Keratinocyte (primary cell): ENCODE measurements at places on chromosomes 7 and 10. TPM values are rescaled to one million over a fixed set of nuclear protein-coding genes. Genes with fewer than 3 reads are reported as not detected.

Gene RET
- 0.21 to 0.63 TPM (median 0.41 TPM) in 3 replicates for polyA plus RNA-seq

Gene SPDYE5
- 0.04 TPM in 1 of 3 replicates, not detected in the others for polyA plus RNA-seq

Gene HOXA3
- polyA plus RNA-seq, result 0.17 to 0.84 TPM (median 0.58 TPM) in 3 replicates

Gene C10orf143
- 1.2 to 1.8 TPM (median 1.4 TPM) in 3 replicates for polyA plus RNA-seq

Gene SHTN1
- polyA plus RNA-seq, result 11.5 to 21.3 TPM (median 16.0 TPM) in 3 replicates

DNA sequence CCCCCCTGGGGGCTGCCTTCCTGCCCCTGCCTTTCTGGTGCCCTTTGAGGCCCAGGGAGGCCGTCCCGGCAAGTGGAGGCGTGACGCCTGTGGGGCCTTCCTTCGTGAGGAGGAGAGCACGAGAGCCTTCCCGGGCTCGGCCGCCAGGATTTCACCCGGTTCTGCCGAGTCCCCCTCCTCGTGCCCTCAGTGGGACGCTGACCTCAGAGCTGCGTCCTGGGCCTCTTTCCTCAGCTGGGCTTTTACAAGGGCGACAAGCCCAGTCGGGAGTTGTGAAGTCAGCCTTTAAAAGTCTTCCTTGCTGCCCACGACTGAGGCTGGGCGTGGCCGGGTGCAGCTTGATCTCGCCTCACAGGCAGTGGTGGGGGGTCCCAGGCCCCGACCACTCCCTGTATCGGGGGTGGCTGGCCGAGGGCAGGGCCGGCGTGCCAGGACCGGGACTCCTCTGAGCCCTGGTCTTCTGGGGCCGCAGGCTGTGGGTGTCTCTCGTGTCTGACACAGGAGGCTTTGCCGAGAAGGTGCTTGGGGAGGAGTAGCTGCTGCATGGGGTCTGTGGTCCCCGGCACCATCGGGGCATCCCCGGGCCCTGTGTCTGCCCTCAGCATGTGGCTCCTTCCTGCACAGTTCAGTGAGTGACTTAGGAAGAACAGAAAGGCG lies 41.8 kb downstream of the FAM20C start:
- H3K36me3 ChIP-seq, result no peaks in the 10 kb centered on the region
- no peak overlapping the region for H3K4me3 ChIP-seq
- H3K27me3 ChIP-seq, result no peaks in the 10 kb centered on the region
- H3K4me1 ChIP-seq, result peaks cover 25% of the 10 kb centered on the region

GRCh38 chr10:91924212-91925021 lies 847 bp downstream of the BTAF1 start:
- no peaks in the 10 kb centered on the region for H3K27me3 ChIP-seq
- H3K36me3 ChIP-seq, result no peaks in the 10 kb centered on the region
- peaks cover 16% of the 10 kb centered on the region for H3K4me1 ChIP-seq
- peak overlapping the region; percentile 97 for H3K27ac ChIP-seq

GRCh38 chr10:61164458-61165160 lies 220.6 kb upstream of the RHOBTB1 start:
- H3K27me3 ChIP-seq, result no peaks in the 10 kb centered on the region
- H3K36me3 ChIP-seq, result no peaks in the 10 kb centered on the region
- no peak overlapping the region for H3K27ac ChIP-seq

DNA sequence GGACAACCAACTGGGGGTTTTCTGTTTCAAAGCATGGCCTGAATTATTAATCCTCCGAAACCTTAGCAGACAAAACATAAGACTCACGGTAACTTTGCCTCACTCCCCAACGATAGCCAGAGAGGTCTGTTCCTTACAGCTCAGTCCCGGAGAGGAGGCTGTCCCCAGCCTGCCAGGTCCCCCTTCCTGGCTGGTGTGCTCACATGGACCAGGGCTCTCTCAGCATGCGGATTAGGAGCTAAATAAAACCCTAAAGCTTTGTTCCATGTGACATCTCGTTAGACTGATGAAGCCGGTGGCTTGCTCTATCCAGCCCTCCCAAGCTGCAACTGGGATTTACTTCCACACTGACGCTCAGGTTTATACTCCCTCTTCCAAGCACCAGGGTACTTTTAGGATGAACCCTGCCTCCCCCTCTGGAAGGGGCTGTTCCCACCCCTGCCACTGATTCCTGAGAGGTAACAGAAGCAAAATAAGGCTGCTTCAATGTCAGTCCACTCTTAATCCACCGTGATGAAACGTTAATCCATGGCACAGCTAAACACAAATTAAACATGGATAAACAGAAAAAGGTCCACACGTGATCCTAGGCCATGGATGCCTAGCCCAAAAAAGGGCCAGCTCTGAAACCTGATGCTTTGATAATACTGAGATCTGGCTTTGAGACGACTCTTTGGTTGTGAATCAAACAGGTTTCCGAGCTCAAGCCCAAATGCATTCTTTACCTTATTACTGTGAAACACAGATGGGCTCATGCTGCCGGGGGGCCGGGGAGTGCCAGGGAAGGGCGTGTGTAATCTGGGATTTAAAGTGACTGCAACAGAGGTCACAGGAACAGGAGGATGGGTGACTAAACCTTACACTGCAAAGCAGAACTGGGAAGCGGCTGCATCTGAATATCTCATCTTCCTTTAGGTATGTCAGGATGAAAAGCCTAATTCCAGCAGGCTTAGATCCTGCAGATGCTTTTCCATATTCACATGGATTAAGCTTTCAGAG lies 86.2 kb downstream of the ZRANB1 start:
- no peak overlapping the region for H3K27ac ChIP-seq
- no peak overlapping the region for H3K4me3 ChIP-seq
- DNase-seq, result no peak
- H3K27me3 ChIP-seq, result no peaks in the 10 kb centered on the region
- peaks cover 27% of the 10 kb centered on the region for H3K36me3 ChIP-seq

- H3K27ac ChIP-seq, result no peak overlapping the region
- no peaks in the 10 kb centered on the region for H3K36me3 ChIP-seq
- no peaks in the 10 kb centered on the region for H3K4me1 ChIP-seq
- no peaks in the 10 kb centered on the region for H3K27me3 ChIP-seq
- H3K4me3 ChIP-seq, result no peak overlapping the region
These were observed 14.3 kb downstream of the GALNT17 start for GRCh38 chr7:71145906-71146901.

GRCh38 chr10:32972929-32973328 lies 14.9 kb upstream of the ITGB1 start:
- no peak overlapping the region for H3K4me3 ChIP-seq
- peaks cover 20% of the 10 kb centered on the region for H3K4me1 ChIP-seq
- DNase-seq, result no peak

DNA sequence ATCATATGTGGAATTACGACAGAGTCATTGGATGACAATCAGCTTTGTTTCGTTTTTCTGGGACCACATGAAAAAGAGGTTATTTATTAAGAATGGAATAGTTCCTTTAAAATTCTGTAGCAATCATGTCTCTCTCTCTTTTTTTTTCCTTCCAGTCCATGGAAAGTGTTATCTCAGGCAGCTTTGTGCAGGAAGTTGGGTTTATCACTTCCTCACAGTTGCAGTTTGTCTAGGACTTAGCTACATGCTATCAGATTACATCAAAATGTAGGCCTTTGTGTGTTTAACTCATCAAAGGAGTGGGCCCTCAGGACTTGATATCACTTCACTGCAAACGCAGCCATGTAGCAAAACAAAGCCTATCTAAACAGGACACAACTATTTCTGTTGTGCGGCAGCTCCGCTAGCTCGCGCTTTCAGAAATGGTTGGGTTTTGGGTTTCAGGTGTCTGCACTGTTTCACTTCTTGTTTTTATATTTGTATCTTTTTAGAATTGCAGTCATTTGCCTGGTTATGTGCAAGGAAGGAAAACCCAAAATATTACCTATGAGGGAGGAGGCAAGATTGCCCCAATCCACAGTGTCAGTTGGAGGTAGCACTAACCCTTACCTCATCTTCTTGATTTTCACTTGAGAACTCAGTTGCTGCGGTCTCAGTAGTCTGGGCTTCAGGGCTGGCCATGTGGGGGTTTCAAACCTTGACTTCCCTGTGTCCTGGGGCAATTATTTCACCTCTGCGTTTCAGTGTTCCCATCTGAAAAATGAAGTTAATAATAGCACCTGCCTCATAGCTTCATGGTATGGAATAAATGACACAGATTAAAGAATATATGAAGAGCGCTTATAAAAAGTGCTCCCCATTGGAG lies 66.7 kb downstream of the HHEX start:
- no peak for DNase-seq
- no peak overlapping the region for H3K27ac ChIP-seq
- H3K36me3 ChIP-seq, result no peaks in the 10 kb centered on the region
- no peaks in the 10 kb centered on the region for H3K4me1 ChIP-seq

GRCh38 chr7:105589356-105590077 lies 8.2 kb upstream of the EFCAB10 start:
- H3K4me1 ChIP-seq, result no peaks in the 10 kb centered on the region
- H3K36me3 ChIP-seq, result no peaks in the 10 kb centered on the region
- no peak for DNase-seq
- H3K4me3 ChIP-seq, result no peak overlapping the region
- H3K27me3 ChIP-seq, result no peaks in the 10 kb centered on the region
- no peak overlapping the region for H3K27ac ChIP-seq

- no peaks in the 10 kb centered on the region for H3K27me3 ChIP-seq
- H3K4me1 ChIP-seq, result peaks cover 7% of the 10 kb centered on the region
- H3K36me3 ChIP-seq, result no peaks in the 10 kb centered on the region
- no peak overlapping the region for H3K4me3 ChIP-seq
These were observed 13.1 kb upstream of the MTPN start for GRCh38 chr7:135990258-135990657.

DNA sequence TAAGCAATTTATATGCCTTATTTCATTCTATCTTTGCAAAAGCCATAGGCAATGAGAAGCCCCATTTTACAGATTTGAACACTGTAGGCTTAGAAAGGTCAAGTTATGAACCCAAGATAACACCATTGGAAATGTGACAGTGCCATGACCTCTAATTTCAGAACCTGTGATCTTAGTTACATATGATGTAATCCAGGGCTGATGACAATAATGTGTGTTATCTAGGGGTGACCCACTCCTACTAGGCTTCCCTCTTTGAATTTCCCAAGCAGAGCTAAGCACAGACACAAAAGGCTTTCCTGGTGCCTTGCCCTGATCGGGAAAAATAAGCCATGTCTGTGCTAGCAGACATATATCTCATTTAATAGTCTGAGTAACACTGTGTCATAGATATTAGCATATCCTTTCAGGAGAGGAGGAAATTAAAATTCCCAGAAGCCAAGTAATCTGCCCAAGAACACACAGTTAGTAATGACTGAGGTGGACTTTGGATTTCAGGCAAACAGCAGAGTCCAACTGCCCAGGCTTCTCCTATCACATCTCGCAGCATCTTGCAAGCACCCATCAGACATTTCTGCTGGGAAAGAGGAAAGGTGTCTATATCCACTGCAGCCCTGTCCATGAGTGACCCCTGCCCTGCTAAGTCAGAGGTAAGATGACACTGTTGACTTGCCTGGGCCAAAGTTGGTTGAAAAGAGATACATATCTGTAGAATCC lies 2.8 kb upstream of the TECTB start:
- no peaks in the 10 kb centered on the region for H3K27me3 ChIP-seq
- H3K27ac ChIP-seq, result no peak overlapping the region
- H3K36me3 ChIP-seq, result no peaks in the 10 kb centered on the region

- no peak overlapping the region for H3K4me3 ChIP-seq
- H3K4me1 ChIP-seq, result no peaks in the 10 kb centered on the region
- peaks cover 43% of the 10 kb centered on the region for H3K36me3 ChIP-seq
- H3K27ac ChIP-seq, result no peak overlapping the region
- H3K27me3 ChIP-seq, result no peaks in the 10 kb centered on the region
- DNase-seq, result no peak
These were observed 52.4 kb upstream of the PRKAR1B start for GRCh38 chr7:779480-779879.

GRCh38 chr7:88165697-88166096 lies 54.1 kb downstream of the SRI start:
- DNase-seq, result no peak
- H3K4me3 ChIP-seq, result no peak overlapping the region
- H3K4me1 ChIP-seq, result no peaks in the 10 kb centered on the region
- no peak overlapping the region for H3K27ac ChIP-seq

DNA sequence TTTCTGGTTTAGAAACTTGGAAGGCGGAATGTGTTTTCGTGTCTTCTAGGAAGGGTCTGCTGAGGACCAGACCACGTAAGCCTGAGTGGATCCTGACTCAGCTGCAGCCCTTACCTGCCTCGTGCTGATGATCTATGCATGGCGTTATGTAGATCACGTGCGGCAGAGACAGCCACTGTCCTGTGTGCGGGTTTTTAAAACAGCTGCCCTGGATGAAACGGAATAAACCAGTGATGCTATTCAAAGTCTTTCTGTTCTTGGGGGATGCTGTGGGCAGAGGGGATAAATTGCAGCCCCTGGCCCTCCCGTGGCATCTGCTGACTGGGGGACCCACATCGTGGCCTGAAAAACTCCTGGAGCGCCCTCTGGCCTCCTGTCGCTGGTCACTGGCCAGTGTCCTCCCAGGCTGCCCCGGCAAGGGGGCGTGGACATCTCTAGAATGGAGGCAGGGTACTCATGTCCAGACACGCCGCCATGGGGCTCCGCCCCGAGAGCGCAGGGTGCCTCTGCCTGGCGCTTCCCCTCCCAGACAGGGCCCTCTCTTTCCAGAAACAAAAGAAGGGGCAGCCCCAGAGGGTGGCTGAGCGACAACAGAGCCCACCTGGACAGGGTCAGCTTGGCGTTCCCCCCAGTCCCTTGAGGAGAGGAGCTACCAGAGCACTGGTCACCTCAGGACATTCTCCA lies 13.2 kb downstream of the ALKBH4 start:
- H3K27ac ChIP-seq, result peak overlapping the region; percentile 70
- peaks cover 10% of the 10 kb centered on the region for H3K4me1 ChIP-seq
- DNase-seq, result peak; percentile 81

GRCh38 chr7:42144604-42145003 lies 92.4 kb downstream of the GLI3 start:
- no peaks in the 10 kb centered on the region for H3K27me3 ChIP-seq
- H3K4me3 ChIP-seq, result no peak overlapping the region
- DNase-seq, result no peak
- no peak overlapping the region for H3K27ac ChIP-seq
- H3K36me3 ChIP-seq, result no peaks in the 10 kb centered on the region
- H3K4me1 ChIP-seq, result no peaks in the 10 kb centered on the region

GRCh38 chr10:78286186-78286585 lies 252.5 kb downstream of the RPS24 start:
- H3K4me3 ChIP-seq, result no peak overlapping the region
- H3K27me3 ChIP-seq, result peaks cover 5% of the 10 kb centered on the region
- H3K27ac ChIP-seq, result no peak overlapping the region

DNA sequence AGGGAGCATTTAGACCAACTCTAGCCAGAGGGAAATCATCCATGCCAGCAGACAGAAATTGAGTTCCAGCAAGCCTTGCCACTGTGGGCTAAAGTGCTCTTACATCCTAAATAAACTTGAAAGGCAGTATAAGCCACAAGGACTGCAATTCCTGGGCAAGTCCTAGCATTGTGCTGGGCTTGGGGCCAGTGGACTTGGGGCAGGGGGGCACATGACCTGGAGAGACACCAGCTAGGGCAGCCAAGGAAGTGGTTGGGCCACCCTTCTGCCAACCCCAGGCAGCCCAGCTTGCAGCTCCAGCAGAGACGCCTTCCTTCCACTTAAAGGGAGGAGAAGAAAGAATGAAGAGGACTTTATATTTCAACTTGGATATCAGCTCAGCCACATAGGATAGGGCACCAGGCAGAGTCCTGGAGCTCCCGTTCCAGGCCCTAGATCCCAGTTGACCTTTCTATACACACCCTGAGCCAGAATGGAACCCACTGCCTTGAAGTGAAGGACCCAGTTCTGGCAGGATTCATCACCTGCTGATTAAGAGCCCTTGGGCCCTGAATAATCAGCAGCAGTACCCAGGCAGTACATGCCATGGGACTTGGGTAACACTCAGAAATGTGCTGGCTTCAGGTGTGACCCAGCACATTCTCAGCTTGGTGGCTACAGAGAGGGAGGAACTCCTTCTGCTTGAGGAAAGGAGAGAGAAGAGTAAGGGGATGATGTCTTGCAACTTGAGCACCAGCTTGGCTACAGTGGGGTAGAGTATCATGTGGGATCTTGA lies 153.0 kb downstream of the GNAI1 start:
- H3K4me3 ChIP-seq, result no peak overlapping the region
- no peak overlapping the region for H3K27ac ChIP-seq
- no peak for DNase-seq
- H3K36me3 ChIP-seq, result no peaks in the 10 kb centered on the region
- peaks cover 3% of the 10 kb centered on the region for H3K4me1 ChIP-seq
